ENCODE measurements at places on chromosomes 13 and 19. TPM values are rescaled to one million over a fixed set of nuclear protein-coding genes. Genes with fewer than 3 reads are reported as not detected.

- DNase-seq: no peak
These were observed 23.0 kb downstream of the GTF2F2 start for GRCh38 chr13:45143346-45143751.

DNA sequence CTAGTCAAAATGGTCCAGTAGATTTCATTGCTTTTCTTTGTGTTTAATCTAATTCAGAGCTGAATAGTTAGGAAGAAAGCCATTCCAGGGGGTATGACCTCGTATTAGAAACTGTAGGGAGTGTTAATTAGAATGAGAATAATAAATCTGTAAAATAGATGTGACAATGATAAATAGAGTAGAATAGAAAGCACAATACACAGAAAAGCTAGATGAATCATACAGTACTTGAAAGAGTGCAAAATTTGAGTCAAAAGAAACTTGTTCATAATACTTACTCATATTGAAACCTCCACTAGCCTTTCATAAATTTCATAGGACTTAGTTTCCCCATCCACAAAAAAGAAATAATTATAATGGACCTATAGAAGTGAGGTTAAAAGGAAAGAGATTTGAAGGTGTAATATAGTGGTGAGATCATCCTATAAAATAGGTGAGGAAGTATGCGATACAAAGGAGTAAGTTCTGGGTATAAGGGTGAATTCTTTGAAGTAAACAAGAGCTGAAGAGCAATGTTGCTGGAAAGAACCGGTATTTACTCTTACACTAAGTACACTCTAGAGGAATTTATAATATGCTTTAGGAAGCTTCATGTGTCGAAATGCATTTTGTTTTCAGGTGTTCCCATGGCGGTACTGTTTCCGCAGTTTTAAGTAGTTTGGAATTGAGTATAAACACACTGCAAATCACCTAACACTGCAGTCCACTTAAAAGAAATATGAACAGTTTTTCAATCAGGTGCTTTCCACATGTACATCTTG, 21.9 kb downstream of the PCDH17 start:
- no peak for DNase-seq

DNA sequence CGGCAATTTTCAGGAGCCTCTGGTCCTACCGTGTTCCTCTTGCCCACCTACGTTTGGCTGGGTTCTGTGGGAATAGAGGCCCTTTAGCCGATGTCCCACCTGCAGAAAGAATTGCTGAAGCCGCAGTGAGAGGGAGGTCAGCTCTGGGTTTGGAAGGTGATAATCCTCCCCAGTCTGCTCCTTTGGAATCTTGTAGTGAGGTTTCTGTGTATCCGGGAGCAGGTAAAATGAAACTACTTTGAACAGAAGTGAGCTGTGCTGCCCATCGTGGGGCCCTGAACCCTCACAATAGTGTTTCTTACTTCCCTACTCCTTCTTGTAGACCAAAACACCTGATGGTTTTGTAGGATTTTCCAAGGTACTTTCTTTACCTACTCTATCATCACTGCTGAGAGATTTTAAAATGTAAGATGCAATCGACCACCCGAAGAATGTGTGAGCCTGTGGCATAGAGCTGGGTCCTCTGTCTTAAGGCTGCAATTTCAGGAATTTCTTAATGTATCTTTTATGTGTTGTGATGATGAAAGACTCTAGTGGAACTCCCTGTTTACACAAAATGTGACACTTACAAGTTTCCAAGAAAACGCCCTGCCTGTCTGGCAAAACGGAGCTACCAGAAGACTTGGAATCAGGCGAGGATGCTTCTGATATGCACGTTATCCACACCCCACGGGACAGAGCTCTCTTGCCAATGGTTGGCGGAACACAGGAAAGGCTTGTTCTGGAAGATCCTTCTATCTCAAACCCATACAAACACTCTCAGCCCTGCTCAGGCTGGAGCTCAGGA, 76.1 kb downstream of the RGCC start:
- DNase-seq: no peak

GRCh38 chr19:3151563-3152418, 16.0 kb downstream of the GNA15 start:
- no peak for DNase-seq

DNA sequence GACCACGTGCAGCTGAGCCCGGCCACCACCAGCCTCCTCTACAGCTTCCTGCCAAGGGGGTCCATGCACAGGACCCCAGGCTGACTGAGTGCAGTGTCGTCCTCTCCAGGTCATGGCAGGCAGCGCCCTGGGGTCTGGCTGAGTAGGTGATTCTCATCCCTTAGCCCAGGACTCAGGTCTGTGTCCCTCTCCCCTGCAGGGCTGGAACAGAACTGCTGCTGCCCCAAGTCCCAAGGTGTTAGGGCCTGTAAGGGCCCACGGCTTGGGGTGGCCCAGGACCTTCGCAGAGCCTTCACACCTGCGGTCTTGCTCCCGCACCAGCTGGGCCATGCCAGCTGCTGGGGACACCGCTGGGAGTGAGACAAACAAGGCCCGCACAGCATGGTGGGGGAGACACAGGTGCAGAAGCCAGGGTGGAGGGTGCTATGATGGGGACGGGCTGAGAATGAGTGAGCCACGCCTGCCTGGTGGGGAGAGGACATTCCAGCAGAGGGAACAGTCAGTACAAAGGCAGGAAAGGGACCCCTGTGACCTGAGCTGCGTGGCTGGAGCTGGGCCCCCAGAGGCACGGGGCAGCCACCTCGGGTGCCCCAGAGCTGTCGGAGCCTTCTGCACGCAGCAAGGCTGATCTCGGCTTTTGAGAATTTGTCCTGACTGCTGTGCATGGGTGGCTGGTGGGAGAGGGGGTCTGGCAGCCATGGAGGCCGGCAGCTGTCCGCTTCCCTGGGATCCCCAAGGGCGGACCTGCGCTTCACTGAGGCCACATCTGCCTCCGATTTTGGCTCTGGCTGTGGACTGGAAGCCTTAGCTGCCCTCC, 11.9 kb downstream of the PLEKHF1 start:
- DNase-seq: no peak

- DNase-seq: no peak
These were observed 73.1 kb downstream of the FLT1 start for GRCh38 chr13:28421676-28422410.

DNA sequence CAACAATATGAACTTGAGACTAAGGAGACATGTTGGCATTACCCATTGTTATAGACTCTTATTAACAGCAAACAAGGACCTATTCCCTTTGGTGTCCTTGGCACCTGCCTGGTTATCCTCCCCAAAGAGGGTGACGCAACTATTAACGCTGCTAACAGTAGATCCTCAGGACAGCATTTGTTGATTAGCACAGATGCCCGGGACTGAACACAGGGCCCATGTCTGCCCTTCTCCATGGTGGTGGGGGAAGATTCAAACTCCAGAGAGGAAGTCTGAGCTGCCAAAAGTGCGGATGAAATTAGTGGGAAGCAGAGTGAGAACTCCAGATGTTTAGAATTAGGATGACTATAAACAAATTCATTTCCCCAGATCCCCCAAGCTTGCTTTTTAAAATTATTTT, 101.2 kb upstream of the RAP2A start:
- no peak for DNase-seq

- DNase-seq: peak; percentile 97
These were observed at the start of gene GPX4 for GRCh38 chr19:1103708-1104310. Gene GPX4, plus strand, starts transcription at chr19:1103994. Its CDS starts 50 bp downstream, at chr19:1104044.

DNA sequence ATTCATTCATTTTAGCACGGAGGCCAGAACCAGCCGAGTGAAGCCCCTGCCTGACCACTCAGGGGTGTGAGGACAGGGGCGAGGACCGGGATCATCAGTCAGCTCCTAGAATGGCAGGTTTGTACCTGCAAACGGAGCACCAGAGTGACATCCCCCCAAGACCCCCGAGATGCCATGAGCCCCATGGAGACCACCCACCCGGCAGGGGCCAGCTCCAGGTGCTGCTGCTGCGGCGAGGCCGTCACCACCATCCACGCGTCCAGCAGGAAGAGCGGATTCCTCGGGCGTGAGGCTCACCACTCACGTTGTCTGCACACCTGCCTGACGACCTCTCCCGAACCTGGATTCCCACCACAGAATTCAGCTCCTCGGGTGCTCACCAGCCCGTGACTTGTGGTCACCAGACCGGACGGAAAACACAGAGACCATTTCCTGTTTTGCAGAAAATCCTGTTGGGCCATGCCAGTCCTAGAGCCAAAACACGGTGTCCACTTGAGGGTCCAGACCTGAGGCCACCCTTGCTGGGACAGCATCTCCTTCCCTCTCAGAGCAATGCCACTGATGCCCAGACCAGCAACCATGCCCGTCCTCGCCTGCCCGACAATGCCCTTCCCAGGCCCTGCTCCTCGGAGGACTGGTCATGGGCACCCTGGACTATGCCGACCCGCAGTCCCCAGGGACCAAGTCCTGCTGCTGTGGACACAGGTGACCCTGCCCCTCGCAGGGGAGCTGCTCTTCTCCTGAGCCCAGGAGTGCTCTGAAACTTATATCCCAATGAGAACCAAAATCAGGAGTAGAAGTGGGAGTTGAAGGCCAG, 74.2 kb downstream of the RASA3 start:
- no peak for DNase-seq

- DNase-seq: no peak
These were observed 56.9 kb upstream of the ZNF254 start for GRCh38 chr19:24029941-24030636.

DNA sequence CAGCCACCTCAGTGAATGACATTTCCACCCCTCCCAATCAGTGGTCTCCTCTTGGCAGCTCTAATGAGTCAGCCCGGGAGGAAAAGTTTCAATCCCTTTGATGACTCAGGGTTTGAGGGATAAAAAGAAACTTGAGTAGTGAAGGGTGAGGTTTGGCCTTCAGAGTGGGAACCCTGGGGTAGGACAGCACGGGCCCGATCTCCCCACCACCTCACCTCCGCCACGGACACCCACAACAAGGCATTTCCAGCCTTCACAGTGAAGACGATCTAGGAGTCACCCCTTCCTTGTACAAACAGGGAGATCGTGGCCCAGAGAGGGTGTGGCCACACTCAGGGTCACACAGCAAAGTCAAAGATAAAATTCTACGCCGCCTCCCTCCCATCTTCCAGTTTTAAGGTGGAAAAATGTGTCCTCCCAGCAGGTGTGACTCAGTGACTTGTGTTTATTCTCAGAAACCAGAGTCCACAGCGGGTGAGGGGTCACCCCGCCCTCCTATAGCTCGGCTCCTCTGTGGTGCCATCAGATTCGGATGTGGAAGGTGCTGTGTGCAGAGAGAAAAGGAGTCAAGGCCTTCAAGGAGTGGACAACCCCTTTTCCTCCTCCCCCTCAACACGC, 12.3 kb downstream of the CIB3 start:
- DNase-seq: no peak

GRCh38 chr19:8306235-8307054, 1.7 kb downstream of the CD320 start:
- no peak for DNase-seq

DNA sequence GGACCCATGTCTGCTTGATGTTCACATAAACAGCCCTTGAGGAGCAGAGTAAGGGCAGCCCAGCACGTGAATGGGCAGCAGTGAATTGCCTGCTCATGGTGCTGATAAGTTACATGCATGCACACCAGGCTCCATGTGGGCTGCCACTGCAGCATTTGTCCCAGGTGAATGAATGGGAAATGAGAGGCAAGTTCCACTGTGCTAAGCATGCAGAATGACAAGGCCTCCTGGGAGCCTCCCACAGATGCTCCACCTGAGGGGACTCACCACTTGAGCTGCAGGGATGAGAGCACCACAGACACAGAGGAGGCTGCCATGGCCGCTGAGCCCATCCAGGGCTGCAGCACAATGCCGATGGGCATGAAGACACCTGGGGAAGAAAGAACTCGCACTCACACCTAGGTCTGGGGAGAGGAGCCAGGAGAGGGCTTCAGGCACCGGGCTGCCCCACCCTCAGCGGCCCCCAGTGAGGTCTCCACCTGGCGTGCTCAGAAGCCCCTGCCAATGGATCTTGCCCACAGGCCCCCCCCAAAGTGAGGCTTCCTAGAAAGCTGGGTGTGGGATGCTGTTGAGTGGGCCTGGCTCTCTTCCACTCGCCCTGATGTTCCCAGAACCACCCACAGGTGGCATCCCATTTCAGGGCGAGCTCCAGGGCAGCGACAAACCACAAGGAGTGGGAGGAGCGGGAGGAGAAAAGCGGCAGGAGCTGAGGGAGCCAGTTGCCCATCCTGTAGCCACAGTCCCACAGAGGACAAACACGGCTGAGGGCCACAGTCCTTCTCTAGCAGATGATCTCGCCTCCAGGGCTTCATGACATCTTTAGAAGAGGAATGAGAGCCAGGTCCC, 73.8 kb downstream of the CCDC70 start:
- DNase-seq: no peak

- no peak for DNase-seq
These were observed 450.5 kb downstream of the KLF12 start for GRCh38 chr13:73683746-73684145.

GRCh38 chr13:84985860-84986259, 813.4 kb downstream of the SLITRK6 start:
- no peak for DNase-seq

DNA sequence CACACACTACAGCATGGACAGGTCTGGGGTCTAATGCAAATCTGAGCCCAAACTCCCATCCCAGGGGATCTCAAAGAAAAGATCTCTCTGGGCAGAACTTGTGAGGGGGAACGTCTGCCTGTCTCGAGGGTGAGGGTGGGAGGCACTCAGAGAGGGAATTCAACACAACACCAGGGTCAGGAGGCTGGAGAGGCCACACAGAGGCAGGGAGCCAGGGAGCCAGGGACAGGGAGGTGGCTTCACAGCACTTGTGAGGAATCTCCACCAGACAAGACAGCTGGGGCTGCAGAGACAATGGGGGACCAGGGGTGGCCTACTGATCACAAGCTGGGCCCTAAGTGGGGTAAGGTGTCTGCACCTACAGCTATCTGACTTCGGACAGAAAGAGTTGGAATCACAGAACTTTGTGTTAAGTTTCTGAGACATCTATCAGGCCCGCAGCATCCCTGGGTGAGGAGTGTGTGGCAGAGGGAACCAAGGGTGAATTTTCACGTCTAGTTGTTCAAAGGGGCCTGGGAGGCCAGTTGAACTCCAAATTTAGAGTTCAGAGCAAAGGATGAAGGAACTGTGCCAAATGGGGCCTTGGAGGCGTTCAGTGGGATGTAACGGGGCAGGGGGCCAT, 12.7 kb upstream of the AKAP8L start:
- no peak for DNase-seq

GRCh38 chr19:37251308-37252229, 33.6 kb downstream of the ZNF383 start:
- DNase-seq: peak; percentile 91

- DNase-seq: no peak
These were observed 6.5 kb downstream of the TNFSF13B start for GRCh38 chr13:108276060-108276459.

DNA sequence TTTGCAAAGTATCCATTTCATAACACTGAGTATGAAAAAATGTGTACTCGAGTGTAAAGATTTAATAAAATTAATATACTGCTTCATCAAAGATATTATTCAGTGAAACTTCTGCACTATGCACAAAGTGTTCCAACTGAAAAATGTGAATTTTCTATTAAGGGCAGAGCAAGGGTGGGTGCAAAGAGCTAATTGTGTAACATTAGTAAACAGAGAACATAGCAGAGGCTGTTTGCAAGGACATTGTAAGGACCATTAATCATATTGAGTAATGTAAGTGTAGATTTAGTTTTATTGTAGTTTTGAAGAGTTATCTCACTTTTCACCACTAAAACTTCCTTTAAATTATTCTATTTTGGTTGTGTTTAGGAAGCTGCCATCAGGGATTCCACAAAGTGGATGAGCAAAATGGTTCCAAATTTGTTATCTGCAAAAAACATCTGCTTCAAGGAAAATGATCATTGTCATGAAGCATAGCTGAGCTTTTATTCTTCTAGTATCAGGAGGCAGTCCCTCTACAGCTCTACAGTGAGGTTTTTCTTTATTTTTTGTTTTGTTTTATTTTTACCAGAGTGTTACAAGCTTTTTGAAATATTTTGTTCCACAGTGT, 1375.4 kb downstream of the SLITRK1 start:
- no peak for DNase-seq

MAP4K1 gene
- 2.2 TPM for total RNA-seq

PLVAP gene
- total RNA-seq: 23.6 TPM

GNA15 gene
- 6.2 TPM for total RNA-seq

DHDH gene
- 0.37 TPM for total RNA-seq

Measured in urinary bladder (tissue), 4 donors.